ENCODE measurements at places on chromosomes 11 and 22.
A peak's percentile ranks its signal among the peaks of the same experiment; 100 is the strongest.

- DNase-seq, result no peak
Measured at GRCh38 chr11:72235351-72236057, 8.5 kb downstream of the PHOX2A start.

GRCh38 chr22:47695176-47695575, 932.7 kb downstream of the TBC1D22A start:
- peak; percentile 4 for DNase-seq

GRCh38 chr11:117219455-117219854, 12.4 kb downstream of the PCSK7 start:
- DNase-seq, result no peak

GRCh38 chr11:119180729-119181676, 4.3 kb upstream of the NHERF4 start:
- DNase-seq, result no peak

- no peak for DNase-seq
Measured at GRCh38 chr22:44834065-44834464, 81.7 kb downstream of the ARHGAP8 start.

- DNase-seq, result peak; percentile 33
Measured at GRCh38 chr11:107017433-107018218, 650 bp downstream of the GUCY1A2 start.

GRCh38 chr11:10942620-10943019, 84.8 kb upstream of the ZBED5 start:
- DNase-seq, result no peak

GRCh38 chr22:39546889-39547586, 14.5 kb upstream of the RPS19BP1 start:
- DNase-seq, result no peak

- DNase-seq, result no peak
Measured at GRCh38 chr22:26894362-26894761, 237.0 kb downstream of the MIAT start.

DNA sequence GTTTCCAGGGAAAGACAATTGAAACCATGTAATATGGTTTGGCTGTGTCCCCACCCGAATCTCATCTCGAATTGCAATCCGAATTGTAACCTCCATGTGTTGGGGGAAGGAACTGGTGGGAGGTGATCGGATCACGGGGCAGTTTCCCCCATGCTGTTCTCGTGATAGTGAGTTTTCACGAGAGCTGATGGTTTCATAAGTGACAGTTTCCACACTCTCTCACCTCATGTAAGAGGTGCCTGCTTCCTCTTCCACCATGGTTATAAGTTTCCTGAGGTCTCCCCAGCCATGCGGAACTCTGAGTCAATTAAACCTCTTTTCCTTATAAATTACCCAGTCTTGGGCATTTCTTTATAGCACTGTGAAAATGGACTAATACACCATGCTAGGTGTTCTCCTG, 148.3 kb upstream of the CADM1 start:
- no peak for DNase-seq

GRCh38 chr22:46823654-46824053, 61.2 kb downstream of the TBC1D22A start:
- no peak for DNase-seq

- DNase-seq, result no peak
Measured at GRCh38 chr11:72552399-72552910, 118.1 kb upstream of the CLPB start.

GRCh38 chr11:88555829-88556202, 218.3 kb upstream of the CTSC start:
- DNase-seq, result no peak

- no peak for DNase-seq
Measured at GRCh38 chr11:19646308-19646707, 66.3 kb upstream of the NAV2 start.

DNA sequence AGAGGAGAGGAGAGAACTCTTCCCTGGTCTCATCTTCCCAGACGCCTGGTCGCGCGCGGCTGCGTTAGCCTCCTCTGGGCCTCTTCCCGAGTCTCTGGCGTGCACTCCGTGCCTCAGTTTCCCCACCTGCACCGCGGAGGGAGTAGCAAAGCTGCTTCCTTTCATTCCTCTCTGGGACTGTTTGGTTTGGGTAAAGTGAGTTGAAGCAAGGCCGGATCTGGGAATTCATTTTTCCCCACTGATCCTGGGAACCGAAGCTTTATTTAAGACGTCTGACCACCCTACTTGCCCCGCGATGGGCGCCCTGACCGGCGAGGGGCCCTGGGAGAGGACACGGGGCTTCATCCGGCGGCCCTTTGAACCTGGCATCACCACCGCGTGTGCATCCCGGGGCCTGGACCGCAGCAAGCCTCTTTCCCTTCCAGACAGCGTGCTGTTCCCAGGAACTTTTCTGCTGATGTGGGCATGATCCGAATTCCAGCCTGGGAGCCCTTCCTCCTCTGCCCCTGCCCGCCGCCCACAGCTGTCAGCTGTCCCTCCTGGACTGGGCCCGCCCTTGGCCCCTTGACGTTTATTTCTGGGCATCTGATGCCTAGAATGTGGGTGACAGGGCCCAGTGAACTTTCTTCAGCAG, 758 bp downstream of the LDLRAD3 start:
- no peak for DNase-seq

DNA sequence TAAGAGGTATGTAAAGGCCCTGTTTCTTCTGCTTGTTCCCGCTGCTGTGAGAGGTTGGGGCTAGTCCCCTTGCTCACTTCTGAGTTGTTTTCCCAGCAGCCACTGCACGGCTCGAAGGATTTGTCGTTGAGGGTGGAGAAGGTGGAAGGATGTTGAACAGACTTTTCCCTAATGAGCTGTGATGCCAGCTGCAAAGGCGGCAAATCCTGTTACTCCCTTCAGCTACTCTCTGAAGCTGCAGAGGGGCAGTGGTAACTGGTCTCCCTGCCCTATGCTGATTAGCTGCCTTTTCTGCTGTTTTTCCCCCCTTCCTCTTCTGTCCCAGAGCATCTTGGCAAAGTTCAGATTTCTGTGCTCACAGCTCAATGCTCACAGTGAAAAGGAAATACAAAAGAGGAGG, 90.4 kb upstream of the SLC25A18 start:
- DNase-seq, result no peak

- DNase-seq, result no peak
Measured at GRCh38 chr11:34706709-34707461, 86.0 kb downstream of the EHF start.

DNA sequence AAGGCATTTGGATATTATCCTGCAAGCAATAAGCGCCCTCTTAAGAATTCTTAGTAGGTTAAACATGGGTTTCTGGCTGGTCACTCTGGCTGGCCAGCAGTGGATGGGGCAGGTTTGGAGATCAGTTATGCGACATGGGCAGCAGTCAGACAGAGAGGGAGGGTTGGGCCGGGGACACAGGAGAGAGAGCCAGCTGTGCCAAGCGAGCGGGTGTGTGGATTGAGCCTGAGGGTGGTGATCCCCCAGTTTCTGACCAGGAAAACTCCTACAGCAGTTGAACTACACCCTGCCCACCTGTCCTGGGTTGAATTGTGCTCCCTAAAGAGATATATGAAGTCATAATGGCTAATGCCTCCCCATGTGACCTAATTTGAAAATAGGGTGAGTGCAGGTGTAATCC, 671.2 kb downstream of the TBC1D22A start:
- DNase-seq, result no peak

DNA sequence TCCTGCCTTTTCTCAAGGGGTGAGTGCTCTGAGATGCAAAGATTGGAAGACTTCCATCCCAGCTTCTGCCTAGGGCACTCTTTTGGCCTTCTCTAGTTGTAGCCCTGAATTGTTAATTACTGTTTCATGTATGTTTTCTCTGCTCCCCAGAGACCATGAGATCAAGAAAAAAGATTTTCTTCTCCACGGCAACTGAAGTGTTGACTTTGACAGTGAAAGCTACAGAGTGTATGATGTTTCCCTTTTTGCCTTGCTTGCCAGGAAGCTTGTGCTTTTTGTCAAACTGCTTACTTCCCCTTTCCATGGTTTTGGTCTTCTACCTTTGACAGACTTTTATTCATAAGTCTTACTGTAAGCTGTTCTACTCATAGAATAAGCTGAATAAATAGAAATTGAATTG, 23.3 kb upstream of the EIF3D start:
- DNase-seq, result no peak

DNA sequence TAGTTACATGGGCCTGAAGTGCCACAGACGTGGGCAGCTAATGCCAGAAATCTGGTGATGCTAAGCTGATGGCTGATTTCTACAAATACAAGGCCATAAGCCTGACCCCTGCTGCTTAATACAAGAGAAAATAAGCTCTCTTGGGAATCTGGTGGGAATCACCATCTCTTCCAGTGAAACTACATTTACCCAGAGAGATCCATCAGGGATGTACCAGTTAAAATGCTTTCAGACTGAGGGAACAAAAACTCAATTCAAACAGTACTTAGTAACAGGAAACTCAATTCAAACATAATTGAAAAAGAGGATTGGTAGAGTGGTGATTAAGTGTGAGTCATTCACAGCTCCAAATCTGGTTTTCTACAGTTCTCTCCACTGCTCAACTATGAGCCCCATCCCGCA, 1.7 kb upstream of the CAVIN3 start:
- peak; percentile 39 for DNase-seq

DNA sequence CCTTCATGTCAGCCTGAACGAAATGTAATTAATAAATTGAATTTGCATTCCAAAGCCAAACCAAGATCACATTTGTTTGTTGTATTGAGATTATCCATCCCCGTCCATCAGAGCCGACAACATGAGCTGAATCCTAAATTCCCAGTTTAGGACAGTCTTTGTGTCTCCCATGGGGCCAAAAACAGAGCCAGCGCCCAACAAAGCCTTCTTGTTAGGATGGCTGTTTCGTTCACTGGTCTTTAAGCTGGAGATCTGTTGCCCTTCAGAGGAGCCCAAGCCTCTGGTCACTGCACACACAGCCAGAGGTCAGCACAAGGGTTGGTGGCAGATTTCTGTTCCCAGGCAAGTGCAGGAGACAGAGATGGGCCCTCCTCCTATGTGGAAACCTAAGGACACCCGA, 25.8 kb downstream of the DSCAML1 start:
- no peak for DNase-seq

GRCh38 chr11:114525682-114526081, 34.0 kb downstream of the NXPE1 start:
- DNase-seq, result no peak

DNA sequence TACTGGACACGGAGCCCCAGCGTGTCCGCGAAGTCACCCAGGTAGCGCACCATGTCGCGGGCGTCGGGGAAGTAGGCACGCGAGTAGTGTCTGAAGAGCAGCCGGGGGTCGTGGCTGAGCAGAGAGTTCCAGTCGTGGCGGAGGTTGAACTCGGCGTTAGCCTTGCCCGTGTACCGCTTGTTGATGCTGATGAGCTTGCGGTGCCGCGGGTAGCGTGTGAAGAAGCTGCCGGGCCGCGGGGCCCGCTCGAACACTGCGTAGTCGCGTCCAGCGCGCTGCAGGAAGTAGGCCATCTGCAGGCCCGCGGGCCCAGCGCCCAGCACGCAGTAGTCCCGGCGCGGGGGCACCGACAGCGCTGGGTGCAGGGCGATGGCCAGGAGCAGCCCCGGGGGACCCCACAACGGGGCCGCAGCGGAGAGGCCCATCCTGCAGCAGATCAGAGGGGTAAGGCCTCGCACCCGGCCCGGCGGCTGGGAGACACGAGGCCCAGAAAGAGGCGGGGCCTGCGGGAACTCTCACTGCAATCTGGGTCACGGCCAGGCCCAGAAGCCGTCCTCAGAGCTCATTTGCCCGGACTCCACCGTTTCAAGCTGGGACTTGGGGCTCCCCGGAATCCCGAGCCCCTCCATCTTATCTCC, 723 bp downstream of the FOXRED2 start:
- DNase-seq, result no peak

- no peak for DNase-seq
Measured at GRCh38 chr22:50178471-50178864, 7.2 kb upstream of the TRABD start.

DNA sequence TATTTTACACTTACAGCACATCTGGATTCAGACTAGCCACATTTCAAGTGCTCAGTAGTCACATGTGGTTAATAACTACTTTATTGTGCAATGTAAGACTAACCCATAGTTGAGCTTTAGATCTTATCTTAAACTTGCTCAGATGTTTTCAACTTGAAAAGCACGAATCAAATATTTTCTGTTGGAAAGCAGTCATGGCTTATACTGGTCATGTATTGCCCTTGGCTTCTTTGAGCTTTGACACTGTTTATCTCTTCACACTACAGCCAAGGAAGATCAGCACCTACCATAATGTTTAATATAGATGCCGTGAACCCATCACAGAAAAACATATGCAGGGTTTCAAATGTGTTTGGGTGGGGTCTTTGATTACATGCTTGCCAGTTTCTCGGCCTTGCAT, 4.4 kb downstream of the RBX1 start:
- DNase-seq, result no peak

- DNase-seq, result peak; percentile 93
Measured at GRCh38 chr22:26483439-26484359, at the start of the genes HPS4 and SRRD. Gene HPS4 (minus strand): TSS chr22:26483783. CDS start chr22:26481762, 2,021 bp downstream. Gene SRRD (plus strand): TSS chr22:26483877. CDS start chr22:26483891, 14 bp downstream.

- DNase-seq, result no peak
Measured at GRCh38 chr11:126417091-126417862, 61.8 kb downstream of the ST3GAL4 start.

DNA sequence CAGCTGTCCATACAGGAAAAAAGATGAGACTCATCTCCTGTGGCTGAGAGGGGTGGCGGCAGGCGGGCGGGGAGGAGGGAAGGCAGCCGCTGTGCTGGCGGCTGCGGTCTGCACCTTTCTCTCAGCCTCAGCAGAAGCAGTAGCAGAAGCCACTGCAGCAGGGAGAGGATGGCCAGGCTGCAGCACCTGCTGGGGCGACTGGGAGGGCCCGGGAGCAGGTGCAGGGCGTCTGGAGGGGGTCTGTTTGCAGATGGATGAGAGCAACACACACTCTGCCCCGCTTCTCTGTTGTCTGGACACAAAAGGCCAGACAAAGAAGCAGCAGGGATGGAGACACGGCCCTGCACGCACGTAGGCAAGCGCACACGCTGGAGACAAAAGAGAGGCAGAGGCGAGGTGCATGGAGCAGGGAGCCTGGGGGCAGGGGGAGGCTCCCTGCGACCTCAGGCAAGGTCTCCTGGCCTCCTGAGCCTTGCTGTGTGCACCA, 9.3 kb upstream of the MIAT start:
- peak; percentile 55 for DNase-seq

DNA sequence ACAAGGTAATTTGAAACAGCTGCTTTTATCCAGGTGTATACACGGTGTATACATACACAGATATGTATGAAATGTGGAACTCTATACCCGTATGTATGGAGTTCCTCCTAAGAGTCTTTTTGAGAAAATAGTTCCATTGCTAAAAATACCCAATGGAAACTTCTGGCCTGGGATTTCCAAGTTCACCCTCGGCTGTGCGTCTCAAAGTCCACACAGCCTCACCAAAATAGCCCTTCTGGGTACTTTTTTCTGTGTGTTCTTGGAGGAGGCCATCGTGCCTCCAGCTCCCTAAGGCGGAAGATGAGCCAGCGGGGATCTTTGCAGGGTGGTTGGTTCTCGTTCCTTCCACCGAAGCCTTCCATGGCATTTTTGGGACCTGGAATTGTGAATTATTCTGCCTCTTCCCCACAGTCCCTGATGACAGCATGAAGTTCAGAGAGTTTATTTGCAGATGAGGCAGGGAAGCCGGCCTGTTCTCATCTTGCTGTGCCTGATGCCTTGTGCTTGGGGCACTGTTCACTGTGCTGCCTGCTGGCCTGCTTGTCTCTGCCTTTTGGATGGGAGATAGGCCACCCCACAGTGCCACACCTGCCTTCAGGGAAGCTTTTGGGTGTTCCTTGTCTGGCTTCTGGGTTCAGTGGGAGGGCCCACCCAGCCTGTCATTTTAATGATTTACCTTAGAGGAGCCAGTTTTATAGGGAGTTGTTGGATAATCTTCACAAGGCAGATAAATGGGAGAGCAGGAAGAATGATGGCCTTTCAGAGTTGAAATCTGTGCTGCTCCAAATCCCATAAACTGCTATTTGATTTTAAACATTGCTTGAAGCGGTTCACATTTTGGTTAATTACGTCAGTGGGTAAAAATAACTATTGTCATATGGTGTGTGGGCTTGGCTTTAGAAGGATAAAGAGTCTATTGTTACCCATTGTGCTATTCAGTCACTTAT, 112.7 kb upstream of the OR4B1 start:
- DNase-seq, result no peak

Measured in stimulated activated CD4-positive, alpha-beta T cell treated with anti-CD3 and anti-CD28 coated beads, Interleukin-15, amount 100 ng/mL, for 24 hours (primary cell).